Stimulated activated CD4-positive, alpha-beta T cell treated with anti-CD3 and anti-CD28 coated beads, Interleukin-2, amount 100 ng/mL, for 24 hours (primary cell): ENCODE measurements at places on chromosomes 4 and X.

GRCh38 chrX:106284431-106285025 lies 116.4 kb downstream of the PWWP3B start:
- DNase-seq, result no peak

DNA sequence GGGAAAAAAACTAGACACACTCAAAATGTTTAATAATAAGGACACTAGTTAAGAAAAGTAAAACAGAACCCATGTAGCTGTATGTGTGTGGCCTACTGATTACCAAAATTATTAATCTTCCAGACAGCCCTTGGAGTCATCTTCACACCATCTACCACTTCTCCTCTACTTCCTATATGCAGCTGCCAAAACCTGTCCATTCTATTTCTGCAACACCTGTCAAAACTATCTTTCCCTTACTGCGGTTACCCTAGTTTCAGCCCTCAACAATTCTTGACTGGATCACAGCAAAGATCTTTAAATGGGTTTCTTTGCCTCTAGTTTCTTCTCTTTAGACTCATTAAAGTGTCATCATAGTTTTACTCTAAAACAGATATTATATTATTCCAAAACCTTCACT lies 72.6 kb downstream of the GPR82 start:
- DNase-seq, result no peak

- no peak for DNase-seq
Observed at GRCh38 chr4:119082661-119083060, 53.0 kb upstream of the MYOZ2 start.

- DNase-seq, result no peak
Observed at GRCh38 chr4:168218645-168219044, 99.9 kb downstream of the DDX60 start.

DNA sequence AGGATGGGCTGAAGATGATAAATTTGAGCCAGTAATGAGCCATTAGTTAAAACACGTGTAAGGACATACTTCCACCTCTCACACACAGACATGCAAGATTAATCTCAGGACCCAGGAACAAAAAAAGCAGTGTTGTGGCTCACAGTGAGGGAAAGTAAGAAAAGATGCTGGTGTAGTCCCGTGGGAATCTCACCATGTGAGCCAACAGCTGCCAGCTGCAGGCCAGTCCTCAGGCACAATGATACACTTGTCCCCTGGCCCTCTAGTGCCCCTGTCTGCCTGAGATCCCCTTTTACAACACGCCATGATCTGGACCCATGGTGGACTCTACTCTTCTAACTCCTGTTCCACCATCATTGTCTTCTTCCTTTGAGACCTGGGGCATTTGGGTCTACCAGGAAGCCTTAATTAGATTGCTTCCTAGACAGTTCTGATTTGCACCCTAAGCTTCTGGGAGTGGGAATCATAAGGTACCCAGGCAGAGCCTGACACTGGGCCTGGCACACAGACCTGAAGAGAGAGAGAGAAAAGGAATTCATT lies 194.7 kb downstream of the STIM2 start:
- no peak for DNase-seq

GRCh38 chrX:133461231-133461630 lies 45.9 kb upstream of the GPC4 start:
- DNase-seq, result no peak

GRCh38 chr4:57184378-57185029 lies 74.3 kb upstream of the IGFBP7 start:
- DNase-seq, result no peak

GRCh38 chr4:58093352-58093751 lies 983.2 kb upstream of the IGFBP7 start:
- DNase-seq, result no peak

GRCh38 chrX:71111141-71111843 lies at the start of gene IL2RG:
Gene IL2RG (minus strand): TSS chrX:71111577. CDS start chrX:71111539, 38 bp downstream.
- DNase-seq, result peak; percentile 76

- no peak for DNase-seq
Observed at GRCh38 chr4:146522869-146523205, 1.1 kb upstream of the SLC10A7 start.

- no peak for DNase-seq
Observed at GRCh38 chr4:153523164-153523796, 57.1 kb downstream of the TMEM131L start.

DNA sequence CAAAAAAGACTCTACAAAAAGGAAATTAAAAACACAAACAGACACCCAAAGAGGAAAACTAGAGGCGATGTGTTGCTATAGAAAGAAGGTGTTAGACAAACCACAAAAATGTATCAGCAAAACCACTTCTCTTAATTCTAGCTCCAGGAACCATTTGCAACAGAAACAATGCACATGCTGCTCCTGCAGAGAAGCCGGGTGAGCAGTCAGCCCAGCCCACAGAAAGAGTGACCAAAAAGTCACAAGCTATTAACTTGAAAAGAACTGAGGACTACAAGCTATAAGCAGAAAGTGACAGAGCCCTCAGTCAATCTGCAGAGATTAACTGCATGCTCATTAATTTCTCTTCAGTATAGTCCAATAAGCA lies 96.2 kb upstream of the KLHL13 start:
- no peak for DNase-seq

DNA sequence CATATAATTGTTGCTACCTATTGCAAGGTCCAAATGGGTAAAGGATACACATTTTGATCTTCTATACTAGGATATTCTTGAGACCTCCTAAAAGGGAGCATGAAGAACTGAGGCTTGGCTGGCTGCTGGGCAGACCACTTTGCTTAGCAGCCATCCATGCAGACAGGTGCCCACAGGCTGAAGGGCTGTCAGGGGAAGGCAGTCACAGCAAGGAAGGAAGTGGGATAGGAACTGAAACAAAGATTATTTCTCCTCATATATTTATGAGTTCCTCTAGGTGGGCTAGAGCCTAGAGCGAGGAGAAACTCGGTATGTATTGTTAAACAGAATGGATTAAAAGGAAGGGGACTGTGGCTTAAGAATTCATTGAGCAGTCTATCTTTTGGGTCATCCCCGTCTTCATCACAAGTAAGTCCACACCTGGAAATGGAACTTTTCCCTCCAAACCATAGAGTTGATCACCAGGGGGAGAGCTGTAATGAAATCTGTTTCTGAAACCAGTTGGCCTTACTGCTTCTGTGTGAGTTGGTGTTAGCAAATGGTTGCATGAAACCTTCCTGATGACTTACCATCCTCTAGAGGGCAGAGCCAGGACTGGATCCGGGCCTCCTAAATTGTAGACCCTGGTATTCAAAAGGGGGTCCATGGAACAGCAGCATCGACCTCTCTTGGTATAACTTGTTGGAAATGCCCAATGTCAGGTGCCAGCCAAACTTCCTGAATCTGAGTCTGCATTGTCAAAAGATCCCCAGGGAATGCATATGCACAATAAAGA lies 42.3 kb downstream of the AFF2 start:
- no peak for DNase-seq

- peak; percentile 45 for DNase-seq
Observed at GRCh38 chrX:119008110-119008744, 33.8 kb downstream of the LONRF3 start.

DNA sequence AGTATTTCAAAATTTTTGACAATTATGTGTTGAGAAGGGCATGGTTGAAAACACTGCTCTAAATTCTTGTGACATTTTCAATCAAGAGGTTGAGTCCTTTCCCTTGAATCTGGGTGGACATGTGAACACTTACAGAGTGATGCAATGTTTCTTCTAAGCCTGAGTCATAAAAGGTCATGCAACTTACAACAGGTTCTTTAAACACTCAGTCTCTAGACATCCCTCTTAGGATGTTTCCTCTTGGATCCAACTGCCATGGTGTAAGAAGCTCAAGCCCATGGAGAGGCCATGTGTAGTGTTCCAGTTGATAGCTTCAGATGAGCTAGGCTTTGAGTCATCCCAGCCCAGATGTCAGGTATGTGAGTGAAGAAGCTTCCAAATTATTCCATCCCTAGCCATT lies 232.2 kb upstream of the MAOA start:
- DNase-seq, result no peak

GRCh38 chrX:46704767-46705386 lies 54.0 kb downstream of the SLC9A7 start:
- DNase-seq, result peak; percentile 25

DNA sequence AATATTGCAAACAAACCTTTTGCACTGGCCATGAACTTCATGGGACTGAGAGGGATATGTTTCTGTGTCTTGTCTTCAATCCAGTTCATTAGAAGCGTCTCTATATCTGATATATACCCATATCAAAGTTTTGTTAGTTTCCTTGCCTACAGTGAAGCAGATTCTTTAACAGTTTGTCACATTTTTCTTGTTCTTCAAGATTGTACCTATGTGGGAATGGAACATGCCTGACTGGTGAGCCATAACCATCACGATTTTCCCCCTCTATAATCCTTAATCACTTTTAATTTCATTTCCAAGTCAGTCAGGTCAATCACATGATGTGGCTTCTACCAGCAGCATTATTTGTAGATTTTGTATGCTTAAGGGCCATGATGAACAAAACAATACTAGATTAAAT lies 197.1 kb upstream of the PDE5A start:
- DNase-seq, result no peak

DNA sequence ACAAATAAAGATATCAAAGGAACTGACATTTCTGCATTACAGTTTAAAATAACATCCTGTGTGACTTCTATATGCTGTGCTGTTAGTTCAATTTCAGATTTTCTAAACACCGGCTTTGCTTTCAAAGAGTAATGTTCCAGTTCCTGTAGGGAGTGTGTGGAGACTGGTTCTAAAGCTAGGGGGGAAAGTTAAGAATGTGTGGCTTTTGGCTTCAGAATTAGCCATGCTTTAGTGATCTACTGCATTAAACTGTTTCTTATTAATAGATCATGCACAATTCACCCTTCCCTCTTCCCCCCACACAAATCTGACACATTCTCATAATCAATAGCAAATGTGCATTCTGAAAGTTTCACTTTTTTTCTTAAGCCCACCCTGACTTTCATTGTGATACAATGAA lies 32.0 kb upstream of the DKK2 start:
- DNase-seq, result no peak

DNA sequence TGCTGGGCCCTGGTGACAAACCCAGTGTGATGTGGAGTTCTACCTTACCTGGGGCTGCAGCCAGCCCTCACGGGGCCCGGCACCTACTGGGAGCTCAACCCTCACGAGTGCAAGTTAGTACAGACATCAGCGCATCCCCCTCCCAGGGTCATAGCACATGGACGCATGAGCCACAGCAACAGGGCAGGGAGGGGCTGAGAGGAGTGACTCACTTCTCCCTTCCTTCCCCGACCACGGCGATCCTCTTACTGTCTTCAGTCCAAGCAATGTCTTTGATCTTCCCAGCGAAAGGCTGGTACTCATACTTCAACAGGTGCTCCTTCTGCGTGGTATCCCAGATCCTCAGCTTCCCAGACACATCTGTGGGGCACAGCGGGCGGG lies 17.8 kb downstream of the WDR1 start:
- DNase-seq, result peak; percentile 52

DNA sequence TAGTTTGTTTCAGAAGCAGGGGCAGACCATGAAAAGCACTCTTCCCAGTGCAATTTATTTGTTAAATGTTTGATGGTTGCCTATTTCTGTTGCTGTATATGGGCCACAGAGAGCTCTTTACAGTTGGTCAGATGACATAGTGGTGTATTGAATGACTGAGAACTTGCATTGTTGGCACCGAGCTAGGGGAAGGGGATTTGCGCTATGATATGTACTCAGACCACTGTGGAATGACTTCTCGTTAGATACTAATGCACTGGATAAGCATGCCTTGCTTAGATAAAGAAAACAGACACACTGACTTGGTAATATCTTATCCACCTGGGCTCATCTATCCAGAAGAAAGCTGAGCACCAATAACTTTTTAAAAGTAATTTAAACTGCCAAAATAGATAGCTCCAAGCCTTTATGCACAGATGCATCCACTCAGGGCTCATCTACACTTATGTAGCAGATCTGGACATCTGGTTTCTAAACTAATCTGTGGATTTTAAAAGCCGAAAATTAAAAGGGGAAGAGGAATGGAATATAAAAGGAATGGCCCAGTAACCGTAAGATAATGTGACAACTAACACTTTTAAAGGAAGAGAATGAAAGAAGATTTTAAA lies 132.7 kb downstream of the GATB start:
- DNase-seq, result no peak

GRCh38 chrX:12360986-12361598 lies 222.8 kb downstream of the FRMPD4 start:
- no peak for DNase-seq

- DNase-seq, result no peak
Observed at GRCh38 chr4:68617003-68617698, 41.0 kb upstream of the UGT2B17 start.

- DNase-seq, result no peak
Observed at GRCh38 chr4:109022961-109023360, 260.1 kb upstream of the ETNPPL start.

DNA sequence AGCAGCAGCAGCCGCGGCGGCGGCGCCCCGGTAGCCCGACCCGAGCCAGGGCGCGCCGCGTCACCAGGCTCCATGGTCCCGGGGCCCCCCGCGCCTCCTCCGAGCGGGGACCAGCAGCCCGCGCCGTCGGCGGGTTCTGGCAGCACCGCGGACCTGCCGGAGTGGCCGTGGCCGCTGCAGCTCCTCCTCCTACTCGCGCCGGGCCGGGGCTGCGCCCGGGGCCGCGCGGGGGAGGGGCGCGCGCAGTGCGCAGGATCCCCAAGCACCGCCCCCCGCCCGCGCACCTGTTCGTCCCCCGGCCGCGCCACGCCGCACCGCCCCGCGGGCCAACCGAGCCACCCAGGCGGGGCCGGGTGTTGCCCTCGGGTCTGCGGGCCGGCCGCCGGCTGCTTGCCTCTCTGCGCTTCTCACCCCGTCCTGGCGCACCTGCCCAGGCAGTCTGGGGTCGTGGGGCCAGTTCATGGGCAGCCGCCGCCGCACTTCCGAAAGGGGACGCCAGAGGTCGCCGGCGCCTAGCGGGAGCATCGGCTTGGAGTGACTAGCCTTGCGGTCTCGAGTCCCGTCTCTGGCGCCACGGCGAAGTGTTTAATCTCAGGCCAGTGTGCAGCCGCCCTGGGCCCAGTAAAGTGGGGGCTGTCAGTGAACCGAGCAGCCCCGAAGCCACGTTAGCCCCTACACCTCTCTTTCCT lies at the start of gene SLC9A7:
Gene SLC9A7, minus strand, starts transcription at position 163 of the 689 bp plus-strand sequence. Its CDS starts 89 bp downstream, at position 74.
- peak; percentile 85 for DNase-seq

- peak; percentile 15 for DNase-seq
Observed at GRCh38 chrX:40300286-40300890, 202.6 kb upstream of the BCOR start.

DNA sequence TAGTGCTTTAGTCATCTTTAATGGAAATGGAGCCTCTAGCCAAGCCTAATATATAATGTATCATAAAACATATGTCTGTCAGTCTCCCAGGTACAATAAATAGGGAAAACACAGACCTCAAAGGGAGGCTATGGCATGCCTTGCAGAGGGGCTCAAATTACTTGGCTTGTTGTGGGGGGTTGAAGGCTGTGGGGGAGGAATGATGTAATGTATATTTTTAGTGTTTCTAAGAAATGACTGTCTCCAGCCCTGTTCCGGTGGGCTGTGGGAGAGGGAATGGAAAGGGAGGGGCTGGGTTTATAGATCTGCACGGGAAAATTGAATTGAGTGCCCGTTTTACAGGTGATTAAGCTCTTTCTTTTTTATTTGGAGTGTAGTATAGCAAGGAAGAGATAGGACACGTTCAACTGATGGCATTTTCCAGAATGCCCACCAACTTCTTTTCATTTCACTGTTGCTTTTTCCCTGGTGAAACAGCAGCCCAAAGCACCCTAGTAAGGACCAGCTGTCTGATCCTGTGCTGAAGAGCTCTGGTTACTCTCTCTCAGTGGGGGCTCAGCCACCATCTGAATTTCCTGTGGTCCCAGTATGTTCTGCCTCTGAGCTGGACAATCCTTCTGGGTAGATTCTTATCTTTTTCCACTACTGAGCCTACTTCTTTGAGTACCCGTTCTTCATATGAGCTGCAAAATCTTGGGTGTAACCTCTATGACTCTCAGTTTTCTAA lies 220.7 kb upstream of the CASK start:
- no peak for DNase-seq
